ENCODE measurements at places on chromosomes 12 and 14. TPM values are rescaled to one million over a fixed set of nuclear protein-coding genes. Genes with fewer than 3 reads are reported as not detected.

Gene NRL
- 0.52 TPM for total RNA-seq

DNA sequence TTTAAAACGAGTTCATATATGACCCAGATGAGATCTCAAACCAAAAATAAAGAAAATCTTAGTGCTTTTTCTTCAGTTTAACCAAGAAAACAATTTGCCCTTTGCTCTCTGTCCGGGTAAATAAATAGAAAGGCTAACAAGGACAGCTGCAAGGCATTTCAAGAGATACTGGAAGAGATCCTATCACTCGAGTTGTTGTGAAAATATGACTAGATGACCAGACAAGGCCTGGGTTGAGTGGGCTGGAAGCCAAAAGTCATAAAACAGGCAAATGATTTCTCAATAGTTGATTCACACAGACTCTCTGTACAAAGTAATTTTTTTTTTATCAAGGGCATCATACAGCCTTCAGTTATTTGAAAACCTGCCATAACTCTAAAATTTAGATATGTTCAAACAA is 55.9 kb upstream of the AVPR1A start:
- no peak for DNase-seq

Gene ACSM4
- not detected for total RNA-seq

Gene HOXC12
- total RNA-seq: 4.4 TPM

GRCh38 chr12:79645235-79645630 is 45.5 kb downstream of the PAWR start:
- DNase-seq: no peak

Gene IFNG-AS1
- total RNA-seq: not detected

Gene ERP27
- 3.5 TPM for total RNA-seq

GRCh38 chr14:22271838-22272799 is 316.9 kb downstream of the DAD1 start:
- no peak for DNase-seq

Gene MDGA2
- 0.27 TPM for total RNA-seq

DNA sequence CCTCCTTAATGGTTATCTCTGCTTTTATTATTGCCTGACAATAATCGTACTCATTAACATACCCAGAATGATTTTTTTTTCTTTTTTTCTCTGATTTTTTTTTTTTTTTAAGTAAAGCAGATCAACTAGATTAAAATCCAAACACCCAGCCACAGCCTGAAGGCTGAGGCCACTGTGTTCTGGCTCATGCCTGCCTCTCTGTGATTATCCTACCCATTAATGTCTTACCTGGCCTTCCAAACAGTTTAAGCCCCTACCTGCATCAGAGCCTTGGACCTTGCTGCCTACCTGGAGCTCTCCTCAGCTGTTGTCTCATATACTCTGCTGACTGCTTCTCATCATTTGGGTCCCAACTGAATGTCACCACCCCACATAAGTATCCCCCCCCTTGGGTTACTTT is 6.8 kb upstream of the TMED10 start:
- DNase-seq: no peak

Gene RNASE3
- total RNA-seq: not detected

DNA sequence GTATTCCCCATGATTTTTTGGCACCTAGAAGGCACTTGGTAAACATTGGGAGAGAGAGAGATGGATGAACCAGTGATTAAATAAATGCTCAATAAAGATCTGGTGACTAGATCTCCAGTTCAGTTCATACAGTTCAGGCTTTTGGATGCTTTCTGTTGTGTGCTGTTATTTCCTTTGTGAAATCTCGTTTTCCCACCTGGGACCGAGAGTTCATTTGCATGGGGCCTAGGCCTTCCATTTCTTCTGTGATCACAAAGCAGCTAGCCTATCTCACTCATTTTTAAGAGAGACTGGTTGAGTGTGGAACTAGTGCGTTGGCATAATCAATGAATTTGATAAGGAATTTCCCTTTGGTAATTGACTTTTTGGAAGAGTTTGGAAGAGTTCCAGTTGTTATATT is 104.0 kb downstream of the VRK1 start:
- DNase-seq: no peak

Data from lower leg skin (tissue), 4 donors.